Activated CD8-positive, alpha-beta memory T cell treated with anti-CD3 and anti-CD28 coated beads, Interleukin-2, amount 10 ng/mL, durations not matched to agents 7 days and 5 days (primary cell): ENCODE measurements at places on chromosomes 3 and 15. TPM values are rescaled to one million over a fixed set of nuclear protein-coding genes. Genes with fewer than 3 reads are reported as not detected.

FANCD2OS gene
- not detected for total RNA-seq

CFAP100 gene
- total RNA-seq, result not detected

APBA2 gene
- total RNA-seq, result 7.9 TPM

TRPM1 gene
- 0.06 TPM for total RNA-seq

SV2B gene
- total RNA-seq, result not detected

AMT gene
- 3.2 TPM for total RNA-seq

XCR1 gene
- not detected for total RNA-seq

IQCF5 gene
- not detected for total RNA-seq

THPO gene
- not detected for total RNA-seq

TGM5 gene
- 1.1 TPM for total RNA-seq

IDH2 gene
- total RNA-seq, result 196 TPM

A4GNT gene
- total RNA-seq, result not detected

DNAJC17 gene
- 45.6 TPM for total RNA-seq

WDR93 gene
- not detected for total RNA-seq

ANKRD34C gene
- total RNA-seq, result not detected

FAM43A gene
- 1.6 TPM for total RNA-seq

RTP4 gene
- total RNA-seq, result 24.3 TPM

ADAMTS9 gene
- not detected for total RNA-seq

CGNL1 gene
- not detected for total RNA-seq

ATP13A4 gene
- total RNA-seq, result 3.7 TPM

SPATA12 gene
- total RNA-seq, result not detected

FOXB1 gene
- total RNA-seq, result 2.8 TPM

GOLGA6B gene
- total RNA-seq, result not detected

TLR9 gene
- not detected for total RNA-seq

MEIS2 gene
- not detected for total RNA-seq

ZNF774 gene
- 1.6 TPM for total RNA-seq

SEMA3B gene
- 0.16 TPM for total RNA-seq

KY gene
- total RNA-seq, result not detected

CASR gene
- total RNA-seq, result not detected

PRICKLE2 gene
- total RNA-seq, result not detected

DPPA2 gene
- not detected for total RNA-seq

CYP11A1 gene
- total RNA-seq, result not detected

PCSK6 gene
- total RNA-seq, result 0.44 TPM

NMNAT3 gene
- total RNA-seq, result 0.80 TPM

PLCD1 gene
- total RNA-seq, result 20.6 TPM

KBTBD12 gene
- total RNA-seq, result not detected

ISLR gene
- total RNA-seq, result not detected

FETUB gene
- total RNA-seq, result not detected

LSMEM2 gene
- not detected for total RNA-seq
